Thoracic aorta endothelial cell (primary cell): ENCODE measurements at places on chromosomes 5 and 9. TPM values are rescaled to one million over a fixed set of nuclear protein-coding genes. Genes with fewer than 3 reads are reported as not detected.

Gene DHX29
- 60.4 and 61.2 TPM in 2 replicates for total RNA-seq

Gene PCDHA11
- total RNA-seq = under 0.01 TPM in 1 of 2 replicates, not detected in the other

Gene TSC1
- 44.8 and 46.7 TPM in 2 replicates for total RNA-seq

Gene PCDHB3
- total RNA-seq = 0.14 and 0.27 TPM in 2 replicates

Gene OR1N2
- not detected in 2 replicates for total RNA-seq
